ACHN (cell line): ENCODE measurements at places on chromosomes 7 and 10.
A peak's percentile ranks its signal among the peaks of the same experiment; 100 is the strongest.

GRCh38 chr7:27129729-27130539, 623 bp downstream of the HOXA4 start:
- peak; percentile 72 for DNase-seq

DNA sequence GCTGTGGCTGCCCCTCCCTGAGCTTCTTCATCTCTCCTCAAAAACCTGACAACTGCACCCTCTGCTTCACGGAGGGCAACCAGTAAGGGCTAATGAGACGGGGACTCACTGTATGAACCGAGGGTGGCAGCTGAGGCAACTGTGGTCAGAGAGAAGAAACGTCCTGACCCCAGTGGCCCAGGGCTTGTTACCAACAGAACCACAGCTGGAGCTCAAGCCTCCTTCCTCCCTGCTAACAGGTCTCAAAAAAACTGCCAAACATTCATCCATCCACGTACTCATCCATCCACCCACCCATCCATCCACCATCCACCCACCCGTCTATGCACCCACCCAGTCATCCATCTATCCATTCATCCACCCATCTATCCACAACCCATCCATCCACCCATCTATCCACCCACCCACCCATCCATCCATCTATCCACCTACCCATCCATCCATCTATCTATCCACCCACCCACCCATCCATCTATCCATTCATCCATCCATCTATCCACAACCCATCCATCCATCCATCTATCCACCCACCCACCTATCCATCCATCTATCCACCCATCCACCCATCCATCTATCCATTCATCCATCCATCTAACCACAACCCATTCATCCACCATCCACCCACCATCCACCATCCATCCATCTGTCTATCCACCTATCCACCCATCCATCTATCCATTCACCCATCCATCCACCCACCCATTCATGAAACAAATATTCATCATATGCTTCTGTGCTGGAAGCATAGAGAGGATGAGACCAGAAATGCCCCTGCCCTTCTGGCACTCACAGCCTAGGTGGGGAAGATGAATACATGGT, 111.7 kb downstream of the PDGFA start:
- DNase-seq: no peak

GRCh38 chr10:62437696-62438095, 63.5 kb downstream of the ZNF365 start:
- peak; percentile 78 for DNase-seq

GRCh38 chr7:150931199-150931869, 46.8 kb downstream of the KCNH2 start:
- DNase-seq: no peak

DNA sequence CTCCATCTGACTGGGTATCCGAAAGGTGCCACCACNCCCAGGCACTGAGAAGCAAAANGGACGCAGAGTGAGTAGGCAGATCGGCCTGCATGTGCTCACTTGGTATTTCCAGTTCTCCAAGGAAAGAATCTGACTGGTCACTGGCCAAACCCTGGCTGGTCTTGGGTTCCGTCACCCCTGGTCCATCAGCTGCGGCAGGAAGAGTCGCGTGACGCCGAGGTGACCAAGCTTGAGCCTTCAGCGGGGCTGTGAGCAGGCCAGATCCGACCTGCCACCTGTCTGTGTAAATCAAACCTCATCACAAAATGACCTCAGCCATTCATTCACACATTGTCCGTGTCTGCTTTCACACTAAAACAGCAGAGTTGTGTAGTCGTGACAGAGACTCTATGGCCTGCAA, 28.8 kb upstream of the CHST15 start:
- DNase-seq: no peak

DNA sequence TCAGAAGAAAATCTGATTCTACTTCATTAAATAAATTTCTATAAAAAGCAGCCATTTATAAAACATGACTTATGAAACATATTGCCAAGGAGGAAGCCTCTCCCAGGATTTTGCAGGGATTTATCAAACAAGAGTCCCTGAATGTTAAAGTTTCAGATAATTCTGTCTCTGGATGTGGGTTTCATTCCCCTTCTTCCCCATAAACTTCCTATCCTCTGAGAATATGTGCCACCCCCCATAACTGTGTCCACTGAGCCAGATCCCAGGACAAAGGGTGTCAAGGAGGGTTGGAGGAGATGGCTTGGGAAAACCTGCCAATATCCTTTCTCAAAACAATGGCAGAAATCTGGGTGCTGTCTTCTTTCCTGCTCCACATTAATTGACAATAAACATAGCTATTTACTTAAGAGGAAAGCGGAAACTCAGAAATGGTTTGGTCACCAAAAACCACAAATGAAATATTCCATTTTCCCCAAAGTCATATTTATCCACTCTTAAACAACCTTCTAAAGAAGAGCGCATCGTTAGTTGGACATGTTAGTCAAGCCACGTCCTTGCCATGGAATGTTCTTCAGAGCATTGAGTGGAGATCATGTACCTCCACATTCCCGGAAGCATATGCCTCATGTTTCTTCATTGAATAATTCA, 54.3 kb upstream of the AKR1E2 start:
- no peak for DNase-seq

GRCh38 chr7:88868456-88868855, 72.9 kb upstream of the TEX47 start:
- DNase-seq: no peak

DNA sequence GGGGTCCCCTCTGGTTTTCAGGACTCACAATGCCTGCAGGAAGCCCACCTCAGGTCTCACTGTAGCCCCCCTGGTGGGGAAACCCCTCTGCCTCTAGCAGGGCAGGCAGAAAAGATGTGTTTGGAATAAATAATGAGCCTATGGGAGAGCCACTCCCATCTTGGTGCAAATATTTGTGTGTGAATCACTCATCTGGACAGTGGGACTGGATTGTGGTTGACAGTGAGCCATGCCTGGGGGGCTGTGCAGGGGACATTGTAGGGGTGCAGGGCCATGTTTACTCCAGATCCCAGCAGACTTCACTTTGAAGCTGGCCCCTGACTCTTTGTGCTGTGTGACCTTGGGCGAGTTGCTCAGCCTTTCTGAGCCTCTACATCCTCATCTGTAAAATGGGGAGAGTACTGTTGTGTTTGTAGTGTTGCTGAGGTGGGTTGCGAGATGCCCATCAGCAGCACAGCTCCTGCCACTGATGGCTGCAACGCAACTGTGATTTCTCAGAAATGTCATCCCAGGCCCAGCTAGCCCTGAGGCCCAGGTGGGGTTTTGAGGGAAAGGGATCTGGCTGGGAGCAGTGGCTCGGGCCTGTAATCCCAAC, 20.7 kb downstream of the GTF2IRD1 start:
- no peak for DNase-seq

- DNase-seq: no peak
Measured at GRCh38 chr7:11848251-11848650, 16.3 kb upstream of the THSD7A start.

GRCh38 chr10:124674768-124675222, 69.4 kb downstream of the FAM53B start:
- DNase-seq: no peak

DNA sequence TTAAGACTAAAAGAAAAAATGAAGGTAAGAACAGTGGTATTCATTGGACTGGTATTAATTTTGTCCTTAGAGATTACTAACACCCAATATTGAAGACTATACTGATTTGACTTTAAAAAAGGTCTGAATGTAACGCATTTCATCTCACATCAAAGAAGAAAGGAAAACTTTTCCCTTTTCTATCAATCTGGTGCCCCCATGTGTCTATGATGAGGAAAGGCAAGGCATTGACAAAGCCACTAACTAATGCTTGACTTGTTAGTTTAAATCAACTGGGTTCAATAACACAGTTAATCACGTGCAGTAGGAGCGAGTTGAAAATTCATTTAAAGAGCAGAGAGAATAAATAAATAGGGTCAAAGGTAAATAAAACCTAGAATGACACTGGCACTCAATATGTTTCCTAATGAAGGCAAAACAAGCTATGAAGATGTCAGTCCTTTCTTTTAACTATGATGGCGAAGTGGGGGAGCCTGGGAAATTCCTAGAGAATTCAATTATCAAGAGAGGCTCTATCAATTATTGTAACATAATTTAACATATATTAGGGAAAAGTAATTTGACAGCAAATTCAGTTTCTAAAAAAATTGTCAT, 180.9 kb downstream of the ANK3 start:
- peak; percentile 64 for DNase-seq

- DNase-seq: peak; percentile 59
Measured at GRCh38 chr7:85851571-85852193, 664.8 kb upstream of the SEMA3D start.

GRCh38 chr10:125132344-125132743, 28.0 kb downstream of the CTBP2 start:
- no peak for DNase-seq

DNA sequence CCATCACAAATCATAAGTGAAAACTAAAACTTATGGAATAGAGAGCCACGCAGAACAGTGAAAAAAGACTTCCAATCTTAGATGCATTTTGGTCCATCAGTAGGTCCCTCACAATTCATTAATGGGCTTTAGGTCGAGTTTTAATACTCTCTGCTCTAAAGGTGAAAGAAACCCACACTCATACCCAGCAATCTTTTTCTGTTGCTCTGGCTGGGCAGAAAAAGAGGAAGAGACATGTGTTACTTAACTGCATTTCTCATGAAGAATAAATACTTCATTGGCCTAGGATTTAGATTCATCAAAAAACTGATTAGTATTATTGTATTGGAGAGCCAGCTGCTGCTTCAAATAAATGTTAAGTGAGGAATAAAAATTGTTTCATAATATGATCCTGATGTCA, 645.7 kb downstream of the PHTF2 start:
- DNase-seq: no peak

- DNase-seq: no peak
Measured at GRCh38 chr10:4130685-4131084, 345.7 kb upstream of the KLF6 start.

DNA sequence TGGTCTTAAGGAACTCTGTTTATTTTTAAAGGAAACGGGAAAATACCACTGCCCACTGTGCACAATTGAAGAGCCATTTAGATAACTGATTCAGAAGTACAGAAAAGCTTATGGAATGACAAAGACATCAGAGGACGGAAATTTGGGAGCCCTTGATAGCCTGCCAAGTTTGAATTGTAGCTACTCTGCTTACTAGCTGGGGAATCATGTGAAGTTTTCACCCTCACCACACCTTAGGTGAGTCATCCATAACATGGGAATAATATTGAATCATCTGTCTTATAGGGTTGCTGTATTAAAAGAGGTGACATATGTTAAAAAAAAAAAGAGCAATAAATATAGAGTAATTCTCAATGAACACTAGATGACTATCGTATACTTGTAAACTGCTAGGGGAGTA, 1104.2 kb downstream of the GATA3 start:
- DNase-seq: no peak

GRCh38 chr7:137704723-137705122, 142.1 kb downstream of the DGKI start:
- DNase-seq: no peak

DNA sequence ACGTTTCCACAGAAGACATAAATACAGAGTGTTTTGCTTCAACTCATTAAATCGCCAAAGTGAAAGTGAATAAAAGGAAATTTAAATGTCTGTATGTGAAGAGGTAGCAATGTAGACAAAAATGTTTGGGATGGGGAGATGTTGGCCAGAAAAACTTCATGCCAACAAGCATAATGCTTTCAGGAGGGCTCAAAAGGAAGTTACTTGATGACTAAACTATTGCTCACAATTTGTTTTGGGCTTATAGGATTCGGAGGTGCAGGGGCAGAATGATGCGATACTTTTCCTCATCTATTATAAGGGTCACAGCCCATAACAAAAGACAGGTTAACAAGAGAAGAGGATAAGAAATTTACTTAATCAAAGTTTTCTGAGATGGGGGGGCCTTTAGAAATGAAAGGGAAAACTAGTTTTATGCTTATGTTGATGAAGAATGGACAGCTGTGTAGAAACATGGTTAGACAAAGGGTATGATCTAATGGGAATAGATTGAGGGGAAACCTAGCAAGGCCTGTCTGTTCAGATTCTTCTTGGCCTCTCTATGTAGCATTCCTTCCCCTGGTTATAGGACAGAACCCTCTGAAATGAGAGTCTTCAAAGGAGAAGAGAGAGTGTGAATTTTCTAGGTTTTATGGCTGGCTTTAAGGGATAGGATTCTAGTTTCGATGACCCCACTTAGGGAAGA, 898.6 kb downstream of the LRMDA start:
- peak; percentile 18 for DNase-seq

DNA sequence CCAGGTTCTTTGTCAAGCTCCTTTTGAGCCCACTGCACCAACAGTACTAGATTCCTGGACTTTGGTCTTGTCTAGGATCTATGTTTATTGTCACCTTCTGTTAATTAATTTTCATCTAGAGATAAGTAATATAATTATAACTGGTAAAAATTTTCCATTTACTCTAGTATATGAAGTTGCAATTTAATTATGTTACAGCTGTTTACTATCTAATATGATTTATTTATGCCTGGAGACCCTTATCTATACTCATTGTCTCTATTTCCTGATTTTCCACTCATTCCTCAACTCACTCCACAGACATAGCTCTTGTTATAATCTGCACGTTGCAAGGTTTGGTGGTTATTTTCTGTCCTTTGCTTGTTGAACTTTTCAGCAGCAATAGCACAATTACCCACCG, 63.2 kb upstream of the PHF14 start:
- no peak for DNase-seq

- peak; percentile 25 for DNase-seq
Measured at GRCh38 chr7:98617051-98617959, at the start of gene NPTX2. NPTX2 (plus strand) TSS chr7:98617285; CDS start chr7:98617462, 177 bp downstream.

DNA sequence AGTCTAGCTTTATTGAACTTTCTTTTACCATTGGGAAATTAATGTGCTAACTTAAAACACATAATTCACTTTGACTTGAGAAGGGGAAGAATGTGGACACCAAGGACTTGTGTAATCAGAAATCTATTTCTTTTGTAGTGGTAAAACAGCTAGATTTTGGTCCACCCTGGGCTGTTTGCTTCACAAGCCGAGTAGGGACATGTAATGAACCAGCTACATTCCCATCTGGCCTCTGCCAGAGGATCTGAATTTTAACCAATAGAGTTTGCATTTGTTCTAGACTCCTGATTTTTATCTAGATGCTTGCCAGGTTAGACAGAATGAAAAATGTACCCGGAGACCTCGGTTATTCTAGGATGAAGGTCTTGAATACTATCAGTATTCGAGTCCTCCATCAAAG, 1.9 kb downstream of the CACNB2 start:
- no peak for DNase-seq

- DNase-seq: no peak
Measured at GRCh38 chr7:159114981-159115380, 29.7 kb downstream of the VIPR2 start.

GRCh38 chr10:62264702-62265436, 3.8 kb downstream of the RTKN2 start:
- peak; percentile 94 for DNase-seq

GRCh38 chr7:70477036-70478010, 654.6 kb upstream of the GALNT17 start:
- no peak for DNase-seq

- no peak for DNase-seq
Measured at GRCh38 chr7:10824154-10824553, 149.5 kb upstream of the PHF14 start.
